ENCODE measurements at places on chromosomes 3 and 15.

DNA sequence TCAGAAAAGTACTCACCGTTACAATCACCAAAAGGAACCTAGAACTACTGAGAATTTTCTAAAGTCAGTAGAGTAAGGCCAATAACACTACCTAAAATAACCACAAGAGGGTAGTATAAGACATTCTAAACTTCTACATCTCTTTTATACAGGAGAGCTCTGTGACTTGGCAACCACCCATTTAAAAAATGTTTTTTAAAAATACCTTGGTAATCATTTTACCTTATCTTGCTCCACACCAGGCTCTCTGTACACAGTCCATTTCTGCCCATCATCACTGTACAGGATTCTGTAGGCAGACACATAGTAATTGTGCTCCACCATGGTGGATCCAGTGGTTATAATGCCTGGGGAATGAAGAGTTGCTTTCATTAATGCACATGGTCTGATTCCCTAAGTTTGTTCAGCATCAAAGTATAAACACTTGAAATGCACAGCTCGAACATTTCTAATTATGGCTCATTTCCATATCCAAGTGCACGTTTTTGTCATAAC is 54.5 kb downstream of the ST3GAL6 start:
- DNase-seq: no peak

DNA sequence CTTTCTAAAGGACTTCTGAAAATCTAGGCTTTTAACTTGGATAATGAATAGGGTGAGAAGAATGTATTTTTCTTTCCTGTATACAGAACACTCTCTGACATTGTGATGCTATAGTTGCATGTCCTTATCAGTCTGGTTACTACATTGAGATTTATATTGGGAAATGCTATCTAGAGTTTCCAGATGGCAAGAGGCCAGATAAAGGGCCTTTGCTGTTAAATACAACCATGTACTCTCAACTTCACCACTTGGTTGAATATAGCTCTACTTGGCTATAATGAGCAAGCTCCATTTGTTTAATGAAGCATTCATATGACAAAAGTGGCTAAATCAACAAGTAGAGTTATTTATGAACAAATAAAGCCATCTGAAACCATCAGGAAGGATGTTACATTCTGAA is 91.0 kb downstream of the IGSF11 start:
- DNase-seq: no peak

DNA sequence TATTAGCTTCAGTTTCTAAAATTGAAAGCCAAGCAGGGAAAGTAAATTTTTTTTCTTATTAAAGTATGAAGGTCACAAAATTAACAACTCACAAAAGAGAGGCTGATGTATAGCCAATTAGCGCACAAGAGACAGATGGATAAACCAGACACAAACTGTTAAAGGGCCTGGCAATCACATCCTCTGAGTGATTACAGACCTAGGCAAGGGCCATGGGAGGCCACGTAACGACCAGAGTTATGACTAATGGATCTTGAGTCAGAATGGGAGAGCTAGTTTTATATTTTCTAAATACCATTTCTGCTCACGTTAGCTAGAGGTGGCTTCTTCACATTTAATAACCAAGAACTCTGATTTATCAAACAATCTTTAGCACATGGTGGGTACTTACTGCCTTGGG is 17.8 kb upstream of the SCAMP5 start:
- DNase-seq: no peak

DNA sequence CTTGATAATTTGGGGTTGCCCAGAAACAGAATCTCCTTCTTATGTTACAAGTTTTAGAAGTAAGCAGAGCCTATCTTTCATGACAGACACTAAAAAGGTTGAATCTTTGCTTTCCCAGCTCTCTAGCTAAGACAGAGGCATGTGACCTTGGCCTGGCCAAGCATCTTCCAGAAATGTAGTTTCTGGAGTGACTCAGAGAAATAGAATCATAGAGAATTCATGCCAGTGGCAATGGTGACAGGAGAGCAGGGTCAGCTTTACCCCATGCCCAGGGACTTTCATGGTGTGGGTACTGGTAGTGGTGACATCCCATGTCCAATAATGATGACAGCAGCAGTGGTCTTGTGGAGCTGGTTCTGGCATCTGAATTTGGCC is 4.0 kb upstream of the PARP6 start:
- no peak for DNase-seq

GRCh38 chr3:145177828-145178227 is 983.2 kb downstream of the PLOD2 start:
- DNase-seq: no peak

- DNase-seq: no peak
These were observed 593.9 kb downstream of the TUSC7 start for GRCh38 chr3:117303443-117303842.

DNA sequence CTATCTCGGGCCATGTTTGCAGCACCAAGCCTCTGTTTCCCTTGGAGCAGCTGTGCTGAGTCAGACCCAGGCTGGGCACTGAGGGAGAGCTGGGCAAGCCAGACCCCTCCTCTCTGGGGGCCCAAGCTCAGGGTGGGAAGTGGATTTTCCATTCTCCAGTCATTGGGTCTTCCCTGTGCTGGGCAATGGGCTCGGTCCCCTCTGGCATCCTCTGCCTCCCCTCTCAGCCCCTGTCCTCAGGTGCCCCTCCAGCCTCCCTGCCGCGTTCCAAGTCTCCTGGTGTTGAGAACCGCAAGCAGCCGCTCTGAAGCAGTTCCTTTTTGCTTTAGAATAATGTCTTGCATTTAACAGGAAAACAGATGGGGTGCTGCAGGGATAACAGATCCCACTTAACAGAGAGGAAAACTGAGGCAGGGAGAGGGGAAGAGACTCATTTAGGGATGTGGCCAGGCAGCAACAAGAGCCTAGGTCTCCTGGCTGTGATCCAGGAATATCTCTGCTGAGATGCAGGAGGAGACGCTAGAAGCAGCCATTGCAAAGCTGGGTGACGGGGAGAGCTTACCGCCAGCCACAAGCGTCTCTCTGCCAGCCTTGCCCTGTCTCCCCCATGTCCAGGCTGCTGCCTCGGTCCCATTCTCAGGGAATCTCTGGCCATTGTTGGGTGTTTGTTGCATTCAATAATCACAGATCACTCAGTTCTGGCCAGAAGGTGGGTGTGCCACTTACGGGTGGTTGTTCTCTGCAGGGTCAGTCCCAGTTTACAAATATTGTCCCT is 1.2 kb downstream of the RHO start:
- DNase-seq: no peak

Data from stimulated activated CD8-positive, alpha-beta memory T cell treated with anti-CD3 and anti-CD28 coated beads, Interleukin-2, amount 100 ng/mL, for 48 hours (primary cell).